ENCODE measurements at places on chromosomes 7 and 10.

DNA sequence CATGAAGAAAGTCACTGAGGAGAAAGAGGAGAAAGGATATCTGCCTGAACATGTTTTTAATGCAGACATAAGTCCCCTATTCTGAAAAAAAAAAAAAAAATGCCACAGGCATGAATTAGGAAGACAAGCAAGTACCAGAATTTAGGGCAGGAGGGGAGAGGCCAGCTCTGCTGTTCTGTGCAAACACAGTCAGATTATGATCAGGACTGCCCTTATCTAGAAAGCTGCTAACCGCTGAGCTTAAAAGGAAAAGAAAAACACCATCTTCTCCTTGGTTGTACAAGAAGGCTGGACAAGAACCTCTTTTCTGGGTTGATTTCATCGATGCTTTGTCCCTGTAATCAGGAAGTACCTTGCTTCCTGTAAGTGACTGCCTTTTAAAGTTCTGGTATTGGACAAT is 15.3 kb upstream of the PWWP2B start:
- no peak for DNase-seq

- no peak for DNase-seq
Observed at GRCh38 chr7:30170476-30171205, 35.9 kb downstream of the MTURN start.

- no peak for DNase-seq
Observed at GRCh38 chr7:127146746-127147536, 105.8 kb downstream of the GRM8 start.

DNA sequence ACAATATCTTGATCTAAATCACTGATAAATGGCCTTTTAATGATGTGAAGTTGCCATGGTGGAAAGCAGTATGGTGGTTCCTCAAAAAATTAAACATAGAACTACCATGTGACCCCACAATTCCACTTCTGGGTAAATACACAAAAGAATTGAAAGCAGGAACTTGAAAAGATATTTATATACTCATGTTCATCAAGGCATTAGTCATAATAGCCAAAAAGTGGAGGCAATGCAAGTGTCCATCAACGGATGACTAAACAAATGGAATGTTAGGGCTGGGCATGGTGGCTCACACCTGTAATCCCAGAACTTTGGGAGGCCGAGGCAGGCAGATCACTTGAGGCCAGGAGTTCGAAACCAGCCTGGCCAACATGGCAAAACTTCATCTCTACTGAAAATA is 2.0 kb upstream of the DNAJC12 start:
- no peak for DNase-seq

- no peak for DNase-seq
Observed at GRCh38 chr7:64611717-64612116, 48.8 kb upstream of the ZNF680 start.

- peak; percentile 45 for DNase-seq
Observed at GRCh38 chr7:157667731-157668130, 330.9 kb downstream of the DNAJB6 start.

DNA sequence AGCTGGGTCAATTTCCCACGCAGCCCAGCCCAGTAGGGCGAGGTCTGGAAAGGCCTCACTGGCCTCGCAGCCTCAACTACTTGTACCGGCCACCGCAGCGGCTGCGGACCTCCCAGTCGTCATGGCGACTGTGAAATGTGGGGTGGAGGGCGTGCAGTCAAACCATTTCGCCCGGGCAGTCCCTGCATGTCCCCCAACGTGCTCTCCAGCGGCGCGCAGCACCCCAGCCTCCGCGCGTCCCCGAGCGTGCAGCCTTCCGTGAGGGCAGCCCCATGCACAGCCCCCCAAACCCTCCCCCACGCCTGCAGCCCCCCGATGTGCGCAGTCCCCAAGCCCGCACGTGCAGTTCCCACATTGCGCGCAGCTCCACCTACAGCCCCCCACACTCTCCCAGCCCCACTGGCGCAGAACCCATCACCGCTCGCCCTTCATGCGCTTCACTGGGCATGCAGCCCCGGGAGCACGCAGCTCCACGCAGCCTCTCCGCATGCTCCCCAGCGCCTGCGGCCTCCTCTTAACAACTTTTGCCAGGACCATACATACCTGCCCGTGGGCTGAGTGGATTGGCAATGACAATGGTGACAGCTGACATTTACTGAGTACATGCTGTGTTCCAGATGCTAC is 34.5 kb upstream of the SFTPD start:
- DNase-seq = no peak

DNA sequence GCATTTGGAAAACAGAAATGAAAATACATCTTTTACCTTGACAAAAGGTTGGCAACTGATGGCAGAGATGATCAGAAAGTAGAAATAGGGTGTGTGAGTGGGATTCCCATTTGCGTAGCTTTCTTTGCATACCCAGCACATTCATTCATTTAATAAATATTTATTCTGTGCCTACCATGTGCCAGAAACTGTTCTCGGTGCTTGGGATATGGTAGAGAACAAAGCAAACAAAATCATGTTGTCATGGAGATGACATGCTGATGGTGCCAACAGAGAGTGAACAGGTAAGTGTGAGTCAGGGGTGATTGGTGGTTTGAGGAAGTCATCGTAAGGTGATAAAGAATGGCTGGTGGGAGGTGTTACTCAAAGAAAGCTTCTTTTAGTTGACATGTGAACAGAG is 45.4 kb downstream of the CACNB2 start:
- no peak for DNase-seq

- DNase-seq = no peak
Observed at GRCh38 chr7:130912082-130912861, 178.3 kb upstream of the KLF14 start.

DNA sequence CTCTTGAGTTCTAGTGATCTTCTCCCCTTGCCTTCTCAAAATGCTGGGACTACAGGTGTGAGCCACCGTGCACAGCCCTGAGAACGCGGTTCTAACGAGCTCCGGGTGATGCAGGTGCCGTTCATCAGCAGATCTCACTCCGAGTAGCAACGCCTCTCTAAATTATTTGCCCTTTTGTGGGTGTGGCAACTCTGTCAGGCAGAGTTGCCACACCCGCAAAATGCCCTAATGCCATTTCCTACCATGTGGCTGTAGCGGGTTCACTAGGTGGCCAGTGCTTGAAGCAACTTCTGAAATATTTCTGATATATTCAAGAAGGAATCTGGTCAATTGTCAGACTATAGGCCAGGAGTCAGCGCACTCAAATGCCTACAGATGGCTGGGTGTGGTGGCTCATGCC is 62.9 kb upstream of the NMT2 start:
- no peak for DNase-seq

DNA sequence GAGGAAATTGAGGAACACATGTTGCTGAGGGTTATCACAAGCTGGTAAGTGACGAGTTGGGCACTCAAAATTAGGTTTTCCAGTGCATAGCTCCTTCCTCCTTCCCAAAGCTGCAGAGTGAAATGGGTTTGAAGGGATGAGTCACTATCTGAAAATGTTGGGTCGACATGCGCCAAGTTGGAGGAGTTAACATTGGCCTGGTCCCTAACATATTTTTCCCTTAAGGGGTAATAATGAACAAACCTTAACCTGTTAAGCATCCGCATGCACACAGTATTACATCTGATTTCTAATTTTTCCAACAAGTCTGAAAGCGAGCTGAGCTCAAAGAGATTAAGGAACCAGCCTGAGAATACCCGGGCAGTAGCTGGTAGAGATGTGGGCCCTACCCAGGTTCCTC is 20.7 kb upstream of the TECTB start:
- no peak for DNase-seq

- no peak for DNase-seq
Observed at GRCh38 chr10:62396864-62397263, 22.7 kb downstream of the ZNF365 start.

- peak; percentile 89 for DNase-seq
Observed at GRCh38 chr7:92133737-92134270, 473 bp downstream of the CYP51A1 start.

GRCh38 chr10:28248092-28248491 is 54.8 kb downstream of the MPP7 start:
- DNase-seq = no peak

GRCh38 chr7:54757711-54758110 is 1.3 kb downstream of the SEC61G start:
- no peak for DNase-seq

DNA sequence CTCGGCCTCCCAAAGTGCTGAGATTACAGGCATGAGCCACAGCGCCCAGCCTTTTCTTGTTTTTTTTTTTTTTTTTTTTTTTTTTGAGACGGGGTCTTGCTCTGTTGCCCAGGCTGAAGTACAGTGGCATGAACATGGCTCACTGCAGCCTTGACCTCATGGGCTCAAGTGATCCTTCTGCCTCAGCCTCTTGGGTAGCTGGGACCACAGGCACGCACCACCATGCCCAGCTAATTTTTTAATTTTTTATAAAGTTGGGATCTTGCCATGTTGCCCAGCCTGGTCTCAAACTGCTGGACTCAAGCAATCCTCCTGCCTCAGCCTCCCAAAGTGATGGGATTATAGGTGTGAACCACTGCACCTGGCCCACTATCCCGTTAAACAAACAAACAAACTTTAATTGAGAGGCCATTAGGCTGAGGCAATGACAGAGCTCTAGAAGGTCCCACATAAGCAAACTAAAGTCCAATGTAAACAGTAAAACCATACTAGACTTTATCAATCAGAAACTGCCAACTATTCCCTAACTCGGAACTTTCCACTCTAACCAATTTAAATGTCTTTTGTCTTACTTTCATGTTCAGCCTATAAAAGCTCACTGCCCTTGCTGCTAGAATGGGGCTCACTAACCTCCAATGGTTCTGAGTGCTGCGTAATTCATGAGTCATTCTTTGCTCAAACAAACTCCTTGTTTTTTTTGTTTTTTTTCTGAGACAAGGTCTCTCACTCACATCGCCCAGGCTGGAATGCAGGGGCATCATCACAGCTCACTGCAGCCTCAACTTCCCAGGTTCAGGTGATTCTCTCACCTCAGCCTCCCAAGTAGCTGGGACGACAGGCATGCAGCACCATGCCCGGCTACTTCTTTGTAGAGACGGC is 1.9 kb downstream of the DHX32 start:
- DNase-seq = no peak

DNA sequence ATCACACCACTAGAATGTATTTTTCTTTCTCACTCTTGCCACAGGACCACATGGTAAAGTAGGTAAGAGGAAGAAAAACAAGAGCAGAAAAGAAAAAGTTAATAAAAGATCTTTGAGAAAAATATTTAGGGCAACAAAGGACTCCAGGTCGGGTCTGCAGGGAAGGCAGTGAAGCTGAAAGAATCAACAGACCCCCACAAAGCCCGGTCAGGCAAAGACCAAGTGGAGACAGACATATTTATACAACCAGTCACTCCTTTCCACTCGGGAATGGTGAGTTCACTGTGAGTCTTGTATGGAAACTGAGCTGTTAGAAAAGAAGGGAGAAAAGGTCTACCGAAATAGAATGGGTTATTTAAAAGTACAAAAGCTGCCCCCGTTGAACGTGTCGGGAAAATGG is 28.0 kb downstream of the RSU1 start:
- no peak for DNase-seq

GRCh38 chr7:123535517-123535916 is 1.1 kb upstream of the IQUB start:
- DNase-seq = no peak

DNA sequence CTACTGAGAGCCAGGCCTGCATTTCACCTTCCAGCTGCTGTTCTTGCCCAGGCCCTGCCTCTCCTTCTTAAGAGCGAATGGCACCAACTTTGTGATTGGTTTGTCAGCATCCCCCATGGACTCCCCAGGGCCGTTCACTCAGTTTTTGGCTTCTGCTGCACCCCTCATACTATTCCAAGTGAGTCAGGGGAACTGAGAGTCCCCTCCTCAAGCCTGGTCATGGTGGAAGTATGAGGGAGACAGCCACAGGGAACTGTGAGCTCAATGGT is 62.4 kb upstream of the ANTXRL start:
- DNase-seq = no peak

GRCh38 chr10:30705101-30705624 is 75.6 kb upstream of the LYZL2 start:
- no peak for DNase-seq

All from sciatic nerve (tissue), 2 donors.